Pancreas (tissue), 10 donors: ENCODE measurements at places on chromosomes 13 and 19.

DNA sequence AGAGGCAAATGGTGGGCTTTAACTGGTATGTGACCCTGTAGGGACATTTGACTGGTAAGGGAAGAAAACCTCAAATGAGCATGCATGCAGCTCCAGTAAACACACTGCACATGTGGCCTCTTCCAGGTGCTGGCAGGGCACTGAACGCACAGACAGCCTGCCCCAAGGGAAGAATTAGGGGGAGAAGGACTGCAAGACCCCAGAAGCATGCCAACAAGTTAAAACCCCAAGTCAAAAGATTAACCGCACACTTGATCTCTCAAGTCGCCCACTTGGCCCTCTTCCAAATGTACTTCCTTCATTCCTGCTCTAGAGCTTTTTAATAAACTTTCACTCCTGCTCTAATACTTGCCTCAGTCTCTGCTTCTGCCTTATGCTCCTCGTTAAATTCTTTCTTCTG is 46.9 kb upstream of the SLITRK1 start:
- DNase-seq, result no peak

GRCh38 chr13:41956272-41956671 is 4.6 kb downstream of the VWA8 start:
- DNase-seq, result no peak

DNA sequence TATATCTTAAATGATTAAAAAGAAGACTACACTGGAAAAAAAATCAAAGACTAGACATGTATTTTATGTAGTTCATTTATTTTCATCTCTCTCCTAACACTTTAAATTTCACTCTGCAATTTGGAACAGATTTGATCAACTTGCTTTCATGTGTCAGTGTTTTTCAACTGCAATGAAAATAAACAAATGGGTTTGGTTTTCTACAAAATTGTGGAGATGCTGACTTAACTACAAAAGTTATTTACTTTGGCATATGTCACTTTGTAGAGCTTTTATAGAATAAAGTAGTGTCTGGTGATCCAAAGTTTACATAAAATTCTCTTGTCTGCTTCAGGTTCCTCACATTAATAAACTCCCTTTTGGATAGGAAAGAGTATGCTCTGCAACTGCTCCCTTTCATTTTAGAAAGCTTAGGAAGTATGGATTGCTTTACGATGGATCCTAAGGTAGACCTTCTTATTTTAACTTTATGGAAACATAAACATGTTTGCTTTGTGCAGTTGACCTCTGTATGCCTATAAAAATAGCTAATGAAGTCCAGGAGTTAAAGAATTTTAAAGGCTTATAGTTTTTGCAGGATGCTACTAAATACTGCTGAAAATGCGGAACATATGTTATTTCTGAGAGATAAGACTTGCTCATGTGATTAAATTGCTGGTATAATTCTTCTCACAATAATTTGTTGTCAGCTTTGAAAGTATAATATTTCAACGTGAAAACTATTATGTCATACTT is 815.9 kb downstream of the PCDH9 start:
- no peak for DNase-seq

- no peak for DNase-seq
Observed at GRCh38 chr19:8088752-8089663, 36.4 kb downstream of the CCL25 start.
